ENCODE measurements at places on chromosomes 13 and 19.

GRCh38 chr13:99150575-99151361 is 49.9 kb upstream of the UBAC2 start:
- DNase-seq: no peak

- DNase-seq: no peak
Observed at GRCh38 chr19:28980236-28980868, 232.6 kb downstream of the UQCRFS1 start.

- no peak for DNase-seq
Observed at GRCh38 chr19:29860492-29860891, 48.7 kb downstream of the CCNE1 start.

DNA sequence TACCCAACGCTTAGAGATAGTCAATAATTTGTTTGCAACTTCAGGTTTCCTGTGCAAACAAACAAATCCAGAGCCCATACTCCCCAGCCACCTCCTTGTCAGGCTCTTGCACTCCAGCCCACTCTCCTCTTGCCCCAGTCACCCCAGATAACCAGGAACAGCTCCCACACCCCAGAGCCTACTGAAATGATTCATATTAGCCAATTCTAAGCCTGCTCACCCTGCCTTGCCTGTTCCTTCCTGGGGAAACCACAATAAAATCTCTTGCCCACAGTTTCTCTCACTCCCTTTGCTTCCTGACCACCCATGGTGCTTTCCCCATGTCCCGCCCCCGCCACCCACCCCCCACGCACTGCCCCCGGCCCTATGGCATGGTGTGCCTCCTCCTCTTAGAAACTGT is 3.8 kb upstream of the ACTL9 start:
- DNase-seq: peak; percentile 47

DNA sequence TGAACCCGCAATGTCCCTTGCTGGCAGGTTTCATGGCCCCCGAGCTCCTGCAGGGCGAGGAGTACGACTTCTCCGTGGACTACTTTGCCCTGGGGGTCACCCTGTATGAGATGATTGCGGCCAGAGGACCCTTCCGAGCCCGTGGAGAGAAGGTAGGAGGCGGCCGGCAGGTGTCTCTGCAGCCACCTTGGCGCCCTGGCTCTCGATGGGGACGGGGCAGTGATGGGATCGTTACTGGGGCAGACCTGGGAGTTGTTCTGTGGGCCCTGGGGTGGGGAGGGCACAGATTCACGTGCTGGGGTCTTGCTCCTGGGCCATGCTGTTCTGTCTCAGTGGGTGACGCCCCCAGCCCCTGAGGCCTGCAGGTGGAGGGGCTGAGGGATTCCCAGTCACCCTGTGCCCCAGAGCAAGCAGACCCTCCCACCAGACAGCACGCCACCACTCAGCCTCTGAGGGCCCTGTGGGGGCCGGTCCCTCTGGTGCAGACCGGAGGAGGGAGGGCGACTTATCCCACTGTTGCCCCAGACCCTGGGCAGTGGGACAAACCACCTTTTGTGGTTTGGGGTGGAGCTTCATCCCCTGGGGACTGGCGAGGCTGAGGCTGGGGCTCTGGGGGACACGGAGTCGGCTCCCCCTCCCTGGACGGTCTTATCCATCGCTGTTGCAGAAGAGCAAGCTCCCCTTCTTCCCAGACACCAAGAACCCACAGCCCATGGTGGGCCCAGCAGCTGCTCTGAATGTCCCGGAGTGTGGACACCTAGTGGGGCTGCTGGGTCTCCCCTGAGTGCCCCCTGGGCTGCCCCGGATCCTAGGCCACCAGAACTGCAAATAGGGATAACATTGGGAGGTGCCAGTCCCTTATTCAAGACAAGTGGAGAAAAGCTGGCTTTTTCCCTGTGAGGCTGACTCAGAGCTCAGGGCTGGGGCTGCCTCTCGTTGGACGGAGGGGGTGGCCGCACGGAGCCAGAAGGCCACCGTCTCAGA is 27.5 kb upstream of the TMEM255B start:
- DNase-seq: no peak

DNA sequence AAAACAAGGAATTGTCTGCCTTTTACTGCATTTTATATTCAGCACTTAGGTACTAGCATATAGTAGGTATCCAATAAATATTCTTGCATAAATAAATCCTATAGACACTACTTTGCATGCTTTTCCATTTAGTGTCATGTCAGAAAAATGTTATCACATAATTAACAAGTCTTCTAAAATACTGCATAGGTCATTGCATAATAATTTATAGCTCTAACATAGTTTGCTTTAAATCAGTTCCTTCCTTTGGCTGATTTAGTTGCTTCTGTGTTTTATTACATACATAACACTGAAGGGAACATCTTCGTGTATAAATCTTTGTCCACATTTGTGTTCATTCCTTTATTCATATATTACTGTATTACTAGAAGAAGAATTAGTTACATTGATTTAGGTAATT is 36.2 kb downstream of the WASF3 start:
- no peak for DNase-seq

- no peak for DNase-seq
Observed at GRCh38 chr19:45156011-45156630, 4.7 kb downstream of the NKPD1 start.

- DNase-seq: no peak
Observed at GRCh38 chr19:53388904-53389303, 6.0 kb upstream of the ZNF765 start.
